ENCODE measurements at places on chromosomes 1 and 21. TPM values are rescaled to one million over a fixed set of nuclear protein-coding genes. Genes with fewer than 3 reads are reported as not detected.

DNA sequence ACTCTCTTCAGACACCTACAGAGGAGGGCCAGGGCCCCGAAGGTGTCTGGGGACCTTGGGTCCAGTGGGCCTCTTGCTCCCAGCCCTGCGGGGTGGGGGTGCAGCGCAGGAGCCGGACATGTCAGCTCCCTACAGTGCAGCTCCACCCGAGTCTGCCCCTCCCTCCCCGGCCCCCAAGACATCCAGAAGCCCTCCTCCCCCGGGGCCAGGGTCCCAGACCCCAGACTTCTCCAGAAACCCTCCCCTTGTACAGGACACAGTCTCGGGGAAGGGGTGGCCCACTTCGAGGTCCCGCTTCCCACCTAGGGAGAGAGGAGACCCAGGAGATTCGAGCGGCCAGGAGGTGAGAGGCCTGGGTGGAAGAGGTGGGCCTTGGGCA, 3.7 kb downstream of the ADAMTSL4 start:
- peak overlapping the region; percentile 78 for H3K27ac ChIP-seq
- no peaks in the 10 kb centered on the region for H3K27me3 ChIP-seq
- H3K4me3 ChIP-seq: no peak overlapping the region
- DNase-seq: peak; percentile 55

DNA sequence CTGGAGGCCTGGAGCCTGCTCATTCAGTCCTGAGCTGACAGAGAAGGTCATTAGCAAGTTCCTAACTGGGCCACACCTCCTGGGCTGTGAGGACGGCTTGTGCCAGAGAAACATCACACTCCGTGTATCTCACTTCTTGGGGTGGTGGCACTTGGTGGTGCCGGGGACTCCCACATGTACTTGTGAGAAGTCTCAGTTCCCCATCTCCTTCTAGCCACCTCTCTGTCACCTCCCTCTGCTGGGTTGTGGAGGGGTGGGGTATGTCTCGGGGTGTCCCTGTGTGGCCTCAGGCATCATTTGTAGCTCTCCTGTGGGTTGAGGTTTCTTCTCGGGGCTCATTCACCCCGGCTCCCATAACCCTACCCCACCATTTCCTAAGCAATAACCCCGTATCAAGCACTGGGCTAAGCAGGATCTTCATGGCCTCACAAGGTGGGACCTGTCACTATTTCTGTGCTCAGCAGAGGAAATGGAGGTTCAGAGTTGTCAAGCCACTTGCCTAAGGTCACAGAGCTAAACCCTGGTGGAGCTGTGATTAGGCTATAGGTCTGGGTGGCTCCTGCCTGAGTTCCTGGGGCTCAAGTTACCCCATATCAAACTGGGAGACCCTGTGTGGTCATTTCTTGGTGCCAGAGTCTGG, 62.5 kb downstream of the UBIAD1 start:
- no peaks in the 10 kb centered on the region for H3K36me3 ChIP-seq
- H3K27ac ChIP-seq: no peak overlapping the region
- H3K27me3 ChIP-seq: no peaks in the 10 kb centered on the region
- no peak overlapping the region for H3K4me3 ChIP-seq
- H3K4me1 ChIP-seq: peaks cover 19% of the 10 kb centered on the region

- no peaks in the 10 kb centered on the region for H3K36me3 ChIP-seq
- no peaks in the 10 kb centered on the region for H3K27me3 ChIP-seq
- no peak for DNase-seq
- no peaks in the 10 kb centered on the region for H3K4me1 ChIP-seq
- H3K4me3 ChIP-seq: no peak overlapping the region
Observed at GRCh38 chr21:25220169-25220568, 387.1 kb downstream of the MRPL39 start.

DNA sequence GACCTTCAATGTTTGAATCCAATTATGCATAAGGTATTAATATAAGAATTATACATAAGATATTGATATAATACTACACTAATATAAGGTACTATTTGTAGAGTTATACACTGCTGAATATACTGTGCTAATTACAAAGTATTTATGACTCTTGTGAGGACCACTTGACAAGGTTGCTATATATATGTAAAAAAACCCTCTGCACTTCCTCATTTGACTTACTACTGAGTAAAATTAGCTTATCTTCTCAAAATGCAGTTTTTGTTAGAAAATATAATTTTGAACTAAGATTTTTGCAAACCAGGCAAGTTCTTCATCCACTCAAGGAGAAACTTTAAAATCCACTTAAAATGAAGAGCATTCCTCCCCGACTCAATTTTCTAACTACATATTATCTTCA, 8.5 kb downstream of the SIKE1 start:
- H3K4me3 ChIP-seq: no peak overlapping the region
- peaks cover 89% of the 10 kb centered on the region for H3K36me3 ChIP-seq
- no peak for DNase-seq
- H3K27me3 ChIP-seq: no peaks in the 10 kb centered on the region
- no peaks in the 10 kb centered on the region for H3K4me1 ChIP-seq

DNA sequence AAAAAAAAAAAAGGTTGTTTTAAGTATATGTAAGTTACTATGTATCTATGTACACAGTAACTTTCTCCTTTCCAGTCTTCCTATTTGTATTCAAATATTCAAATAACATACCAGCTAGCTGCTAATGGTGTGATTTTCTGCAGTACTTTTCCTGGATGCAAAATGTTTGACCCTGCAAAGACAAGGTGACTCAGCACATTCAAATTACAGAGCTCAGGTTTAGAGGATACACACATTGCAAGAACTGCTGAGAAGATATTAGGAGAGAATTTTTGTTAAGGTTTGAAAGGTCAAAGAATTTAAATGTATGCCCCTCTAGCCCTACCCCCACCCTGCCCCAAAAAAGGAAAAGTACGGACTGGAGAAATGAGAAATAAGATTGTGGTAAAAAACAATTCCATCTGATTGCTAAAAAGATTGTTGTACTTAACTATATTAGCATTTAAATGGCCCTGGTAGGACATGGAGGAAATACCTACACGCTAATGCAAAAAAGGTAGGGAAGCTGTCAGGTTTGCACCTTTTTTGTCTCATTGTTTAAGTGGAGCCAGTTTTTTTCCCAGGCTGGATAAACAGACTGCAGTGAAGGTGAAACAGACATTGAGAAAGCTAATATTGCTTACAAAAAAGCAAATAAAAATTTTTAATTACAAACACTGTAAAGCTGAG, 45.6 kb downstream of the ZNF281 start:
- H3K36me3 ChIP-seq: no peaks in the 10 kb centered on the region
- no peak overlapping the region for H3K4me3 ChIP-seq
- H3K27me3 ChIP-seq: no peaks in the 10 kb centered on the region
- H3K4me1 ChIP-seq: peaks cover 3% of the 10 kb centered on the region

GRCh38 chr1:2350911-2351655, 40.3 kb downstream of the MORN1 start:
- no peaks in the 10 kb centered on the region for H3K4me1 ChIP-seq
- DNase-seq: peak; percentile 8
- no peaks in the 10 kb centered on the region for H3K27me3 ChIP-seq
- H3K27ac ChIP-seq: no peak overlapping the region
- H3K36me3 ChIP-seq: no peaks in the 10 kb centered on the region

- no peak overlapping the region for H3K4me3 ChIP-seq
- no peaks in the 10 kb centered on the region for H3K4me1 ChIP-seq
- no peak for DNase-seq
- H3K27me3 ChIP-seq: no peaks in the 10 kb centered on the region
- no peak overlapping the region for H3K27ac ChIP-seq
Observed at GRCh38 chr21:15093216-15093615, 28.4 kb upstream of the NRIP1 start.

GRCh38 chr21:17796503-17796902, 22.7 kb downstream of the C21orf91 start:
- no peak overlapping the region for H3K4me3 ChIP-seq
- no peak for DNase-seq
- no peak overlapping the region for H3K27ac ChIP-seq
- H3K36me3 ChIP-seq: peaks cover 26% of the 10 kb centered on the region
- peaks cover 3% of the 10 kb centered on the region for H3K4me1 ChIP-seq

DNA sequence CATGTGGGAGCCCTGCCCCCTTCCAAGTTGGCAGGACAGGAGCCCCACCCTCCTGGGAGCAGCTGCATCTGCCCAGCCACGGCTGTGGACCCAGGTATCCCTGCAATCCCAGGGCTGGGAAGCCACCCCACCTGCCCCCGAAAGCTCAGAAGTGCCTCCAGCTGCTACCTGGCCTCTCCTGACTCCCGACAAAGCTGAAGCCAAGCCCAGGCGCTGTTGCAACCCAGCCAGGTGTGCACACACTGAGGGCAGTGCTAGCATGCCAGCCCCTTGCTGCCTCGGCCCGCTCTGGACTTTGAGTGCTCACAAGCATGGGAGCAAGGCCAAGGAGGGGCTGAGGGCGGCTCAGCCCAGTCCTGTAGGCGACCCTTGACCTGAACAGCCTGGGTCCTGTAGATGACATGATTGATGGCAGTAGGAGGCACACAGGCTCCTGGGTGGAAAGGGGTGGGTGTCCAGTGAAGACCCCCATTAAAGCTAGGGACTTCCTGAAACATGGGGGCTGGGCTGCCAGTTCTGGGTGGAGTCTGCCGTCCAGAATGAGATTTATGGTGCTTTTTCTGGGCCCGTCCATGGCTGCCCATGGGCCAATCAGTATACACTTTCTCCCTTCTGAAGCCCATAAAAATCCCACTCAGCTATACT, 2.8 kb upstream of the SSU72 start:
- DNase-seq: no peak
- peaks cover 16% of the 10 kb centered on the region for H3K4me1 ChIP-seq
- H3K27me3 ChIP-seq: no peaks in the 10 kb centered on the region
- H3K27ac ChIP-seq: no peak overlapping the region
- no peak overlapping the region for H3K4me3 ChIP-seq
- H3K36me3 ChIP-seq: no peaks in the 10 kb centered on the region

DNA sequence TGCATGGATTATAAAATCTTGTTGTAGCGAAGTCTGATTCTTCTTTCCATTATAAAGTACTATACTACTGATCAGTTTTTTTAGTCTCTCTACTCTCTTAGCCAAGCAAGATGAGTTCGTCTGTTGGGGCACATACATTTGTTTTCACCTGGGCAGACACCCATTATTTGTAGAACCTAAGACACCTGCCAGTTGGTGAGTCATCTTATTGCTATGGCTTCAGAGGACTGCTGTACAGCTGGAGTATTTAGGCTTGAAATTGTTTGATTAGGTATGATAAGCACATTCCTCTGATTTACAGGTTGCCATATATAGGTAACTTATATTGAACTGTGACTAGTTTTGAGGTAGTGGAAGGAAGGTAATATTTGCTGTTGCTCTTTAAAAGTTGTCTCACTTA, 17.2 kb downstream of the RBM15 start:
- no peak overlapping the region for H3K4me3 ChIP-seq
- no peaks in the 10 kb centered on the region for H3K27me3 ChIP-seq
- DNase-seq: no peak
- H3K36me3 ChIP-seq: peaks cover 2% of the 10 kb centered on the region
- peaks cover 10% of the 10 kb centered on the region for H3K4me1 ChIP-seq
- no peak overlapping the region for H3K27ac ChIP-seq

- H3K27me3 ChIP-seq: no peaks in the 10 kb centered on the region
- H3K4me1 ChIP-seq: no peaks in the 10 kb centered on the region
- no peak overlapping the region for H3K4me3 ChIP-seq
- no peak overlapping the region for H3K27ac ChIP-seq
- no peak for DNase-seq
Observed at GRCh38 chr1:200535605-200536004, 84.9 kb downstream of the KIF14 start.

DNA sequence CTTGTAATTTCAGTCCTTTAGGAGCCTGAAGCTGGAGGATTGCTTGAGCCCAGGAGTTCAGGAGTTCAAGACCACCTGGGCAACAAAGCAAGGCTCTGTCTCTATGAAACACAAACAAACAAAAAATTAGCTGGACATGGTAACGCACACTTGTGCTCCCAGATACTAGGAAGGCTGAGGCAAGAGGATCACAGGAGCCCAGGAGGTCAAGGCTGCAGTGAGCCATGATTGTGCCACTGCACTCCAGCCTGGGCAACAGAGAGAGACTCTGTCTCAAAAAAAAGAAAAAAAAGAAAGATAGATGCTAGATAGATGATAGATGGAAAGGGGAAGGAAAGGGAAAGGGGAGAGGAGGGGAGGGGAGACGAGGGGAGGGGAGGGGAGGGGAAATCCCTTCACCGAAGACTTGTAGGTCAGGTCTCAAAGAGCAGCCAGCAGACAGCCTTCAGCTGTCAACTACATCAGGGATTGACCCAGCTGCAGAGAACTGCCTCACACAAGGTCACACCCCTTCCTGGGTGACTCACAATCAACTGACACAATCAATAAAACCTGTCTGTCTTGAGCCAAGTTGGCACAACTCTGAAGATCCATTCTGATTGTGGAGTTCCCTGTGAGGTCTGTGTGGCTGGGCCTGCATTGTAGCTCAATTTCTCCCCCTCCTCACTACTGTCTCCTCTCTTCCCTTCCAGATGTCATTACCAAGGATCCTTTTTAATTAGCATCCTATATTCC, 200.6 kb downstream of the RGS7 start:
- no peaks in the 10 kb centered on the region for H3K27me3 ChIP-seq
- H3K36me3 ChIP-seq: no peaks in the 10 kb centered on the region
- no peak overlapping the region for H3K4me3 ChIP-seq
- no peak for DNase-seq

- no peaks in the 10 kb centered on the region for H3K27me3 ChIP-seq
- H3K36me3 ChIP-seq: no peaks in the 10 kb centered on the region
- no peak for DNase-seq
- H3K4me1 ChIP-seq: no peaks in the 10 kb centered on the region
- H3K27ac ChIP-seq: no peak overlapping the region
Observed at GRCh38 chr1:215883004-215883403, 315.9 kb downstream of the KCTD3 start.

- no peaks in the 10 kb centered on the region for H3K36me3 ChIP-seq
- peak within 1 kb of the TSS; percentile 89 for H3K4me3 ChIP-seq
- no peaks in the 10 kb centered on the region for H3K27me3 ChIP-seq
- H3K27ac ChIP-seq: peak within 1 kb of the TSS; percentile 96
Observed at GRCh38 chr1:6785318-6785727, at the start of gene CAMTA1. Gene CAMTA1 (plus strand): TSS chr1:6785454. CDS start chr1:6785531, 77 bp downstream.

- H3K4me3 ChIP-seq: no peak overlapping the region
- no peak for DNase-seq
- no peaks in the 10 kb centered on the region for H3K36me3 ChIP-seq
- H3K27ac ChIP-seq: no peak overlapping the region
- H3K4me1 ChIP-seq: no peaks in the 10 kb centered on the region
- H3K27me3 ChIP-seq: no peaks in the 10 kb centered on the region
Observed at GRCh38 chr1:223012938-223013337, 130.1 kb downstream of the TLR5 start.

GRCh38 chr21:27722095-27722494, 755.2 kb upstream of the ADAMTS5 start:
- H3K4me1 ChIP-seq: no peaks in the 10 kb centered on the region
- H3K27me3 ChIP-seq: no peaks in the 10 kb centered on the region
- no peak overlapping the region for H3K4me3 ChIP-seq
- H3K27ac ChIP-seq: no peak overlapping the region

The RAB7B gene
- 0.34 TPM for total RNA-seq

The CFHR3 gene
- not detected for total RNA-seq

The TLCD4 gene
- total RNA-seq: 14.3 TPM

The SLC22A15 gene
- total RNA-seq: 0.50 TPM

The RNU1-2 gene
- 4,558 TPM for total RNA-seq

The ARHGEF16 gene
- total RNA-seq: 0.29 TPM

The KIAA0040 gene
- total RNA-seq: 6.2 TPM

The OR2L5 gene
- total RNA-seq: not detected

The PRDM16 gene
- total RNA-seq: 1.2 TPM

The LAD1 gene
- 17.7 TPM for total RNA-seq
